Hepatic stellate cell (primary cell): ENCODE measurements at places on chromosomes 3 and 15.

- no peak for DNase-seq
Observed at GRCh38 chr15:43550527-43551363, 33.3 kb downstream of the MAP1A start.

DNA sequence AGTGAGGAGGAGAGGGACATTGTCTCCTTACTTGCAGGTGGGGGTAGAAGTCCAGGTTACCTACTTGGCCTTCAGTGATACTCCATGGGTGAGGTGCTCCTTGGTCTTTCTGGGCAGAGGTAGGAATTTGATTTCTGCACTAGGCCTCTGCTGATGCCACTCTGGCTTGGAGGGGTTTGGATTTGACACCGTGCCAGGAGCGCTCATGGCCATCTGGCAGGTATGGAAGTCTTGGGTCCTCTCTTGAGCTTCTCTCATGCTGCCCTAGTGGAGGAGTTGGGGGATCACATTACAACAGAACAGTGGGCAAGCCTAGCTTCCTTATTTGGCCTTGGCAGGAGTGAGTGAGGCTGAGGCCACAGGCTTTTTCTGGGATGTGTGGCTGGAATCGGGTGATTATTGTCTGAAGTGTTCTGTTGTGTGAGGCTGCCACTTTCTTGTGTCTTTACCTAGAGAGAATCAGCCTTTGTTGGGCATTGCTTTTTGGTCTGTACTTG, 525.0 kb downstream of the GABRG3 start:
- no peak for DNase-seq

- DNase-seq: no peak
Observed at GRCh38 chr15:39690881-39691634, 91.6 kb downstream of the FSIP1 start.

GRCh38 chr3:69509288-69509687, 123.4 kb upstream of the FRMD4B start:
- DNase-seq: no peak

- no peak for DNase-seq
Observed at GRCh38 chr15:88604381-88605188, 16.6 kb upstream of the AEN start.

DNA sequence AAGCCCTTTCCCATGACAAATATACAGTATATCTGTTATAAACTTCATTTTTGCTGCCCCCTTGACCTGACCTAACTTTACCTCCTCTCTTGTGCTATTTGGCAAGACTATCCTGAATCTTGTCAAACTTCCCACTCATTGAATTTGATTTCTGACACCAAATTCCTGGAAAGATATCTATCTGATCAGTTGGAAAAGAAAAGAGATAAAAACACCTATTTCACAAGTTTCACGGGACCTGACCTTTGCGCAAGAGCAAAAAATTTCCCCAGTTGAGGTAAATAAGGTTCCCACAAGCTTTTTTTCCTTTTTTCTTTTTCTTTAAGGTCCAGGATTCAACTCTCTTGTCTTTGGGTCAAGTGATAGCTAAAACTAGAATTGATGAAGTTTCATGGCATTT, 189.2 kb upstream of the LPP start:
- no peak for DNase-seq

GRCh38 chr15:33923446-33923845, 44.9 kb upstream of the CHRM5 start:
- DNase-seq: no peak

DNA sequence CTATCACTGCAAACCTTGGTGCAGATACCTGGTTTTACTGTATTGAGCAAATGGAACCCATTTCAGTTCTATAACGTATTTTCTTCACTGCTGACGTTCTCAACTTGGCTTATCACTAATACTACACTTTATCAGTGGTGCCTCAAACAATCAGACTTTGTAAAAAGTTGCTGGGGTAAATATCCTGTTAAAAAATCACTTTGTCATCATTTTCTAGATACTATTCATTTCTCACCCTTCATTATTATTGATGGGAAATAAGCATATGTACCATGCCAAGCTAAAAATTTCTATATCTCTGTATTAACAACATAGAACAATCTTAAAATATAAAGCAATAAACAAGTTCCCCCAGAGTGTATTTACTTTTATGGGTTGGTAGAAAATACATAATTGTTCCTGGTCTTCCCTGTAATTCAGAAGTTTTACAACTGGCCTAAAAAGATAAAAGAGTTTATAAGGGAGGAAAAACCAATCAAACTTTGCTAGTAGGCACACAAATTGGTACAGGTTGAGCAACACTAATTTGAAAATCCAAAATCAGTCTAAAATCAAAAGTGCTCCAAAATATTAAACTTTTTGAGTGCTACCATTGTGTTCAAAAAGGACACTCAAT, 33.2 kb downstream of the CIP2A start:
- DNase-seq: no peak

- peak; percentile 64 for DNase-seq
Observed at GRCh38 chr3:24494618-24495325, at the start of gene THRB. THRB (minus strand) TSS chr3:24494850.
